Activated T-helper 17 cell treated with anti-CD3 and anti-CD28 coated beads, Interleukin-2, amount 50 U/mL, for 72 hours (primary cell): ENCODE measurements at places on chromosomes 16 and 17. TPM values are rescaled to one million over a fixed set of nuclear protein-coding genes. Genes with fewer than 3 reads are reported as not detected.

Gene TOX3
- total RNA-seq: not detected

Gene ITGB4
- total RNA-seq: 1.2 TPM

- H3K36me3 ChIP-seq: peaks cover 7% of the 10 kb centered on the region
- no peak overlapping the region for H3K27ac ChIP-seq
- no peak overlapping the region for H3K4me3 ChIP-seq
- ATAC-seq: no peak
Observed at GRCh38 chr17:1460233-1460632, 4.2 kb upstream of the CRK start.

GRCh38 chr16:17461951-17462729 lies 8.6 kb downstream of the XYLT1 start:
- peaks cover 32% of the 10 kb centered on the region for H3K4me1 ChIP-seq
- H3K27ac ChIP-seq: peak overlapping the region; percentile 7
- peaks cover 33% of the 10 kb centered on the region for H3K36me3 ChIP-seq
- peak; percentile 64 for ATAC-seq
- peak overlapping the region; percentile 25 for H3K4me3 ChIP-seq
- no peaks in the 10 kb centered on the region for H3K27me3 ChIP-seq

DNA sequence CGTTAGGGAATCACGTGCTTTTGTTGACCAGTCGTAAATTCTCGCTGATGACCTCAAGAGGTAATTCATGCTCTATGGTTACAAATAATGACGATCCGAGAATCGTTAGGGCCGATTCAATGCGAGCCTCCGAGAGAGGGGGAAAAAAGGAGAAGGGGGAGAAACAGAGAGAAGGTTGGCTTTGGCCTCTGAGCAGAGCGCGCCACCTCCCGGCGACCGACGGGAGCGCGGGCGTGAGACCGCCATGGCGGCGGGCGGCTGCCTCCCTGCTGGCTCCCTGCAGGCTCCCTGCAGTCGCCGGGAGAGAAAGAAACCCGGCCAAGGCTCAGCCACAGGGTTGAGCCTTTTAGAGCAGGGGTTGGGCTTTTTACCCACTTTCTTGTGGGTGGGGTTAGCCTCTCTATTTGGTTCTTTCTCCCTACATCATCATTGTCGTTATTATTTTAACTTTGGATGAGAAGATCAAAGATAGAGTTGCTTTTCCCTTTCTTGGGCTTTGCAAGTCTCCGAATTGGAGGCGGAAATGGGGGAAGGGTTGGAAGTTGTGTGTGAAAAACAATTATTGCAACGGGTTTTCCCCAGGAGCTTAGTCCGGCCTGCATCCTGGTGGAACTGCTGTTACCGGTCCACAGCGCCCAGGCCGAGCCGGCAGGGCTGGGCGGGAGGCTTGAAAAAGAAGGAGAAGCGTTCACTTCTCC lies 410 bp upstream of the HOXB5 start:
- H3K27ac ChIP-seq: no peak overlapping the region
- H3K27me3 ChIP-seq: peaks cover 70% of the 10 kb centered on the region
- H3K4me3 ChIP-seq: peak overlapping the region; percentile 82
- no peaks in the 10 kb centered on the region for H3K36me3 ChIP-seq
- peaks cover 16% of the 10 kb centered on the region for H3K4me1 ChIP-seq
